Breast epithelium (tissue), 4 donors: ENCODE measurements at places on chromosomes 1 and 21.

GRCh38 chr1:47791879-47792608, 205.1 kb downstream of the TRABD2B start:
- no peak for DNase-seq

DNA sequence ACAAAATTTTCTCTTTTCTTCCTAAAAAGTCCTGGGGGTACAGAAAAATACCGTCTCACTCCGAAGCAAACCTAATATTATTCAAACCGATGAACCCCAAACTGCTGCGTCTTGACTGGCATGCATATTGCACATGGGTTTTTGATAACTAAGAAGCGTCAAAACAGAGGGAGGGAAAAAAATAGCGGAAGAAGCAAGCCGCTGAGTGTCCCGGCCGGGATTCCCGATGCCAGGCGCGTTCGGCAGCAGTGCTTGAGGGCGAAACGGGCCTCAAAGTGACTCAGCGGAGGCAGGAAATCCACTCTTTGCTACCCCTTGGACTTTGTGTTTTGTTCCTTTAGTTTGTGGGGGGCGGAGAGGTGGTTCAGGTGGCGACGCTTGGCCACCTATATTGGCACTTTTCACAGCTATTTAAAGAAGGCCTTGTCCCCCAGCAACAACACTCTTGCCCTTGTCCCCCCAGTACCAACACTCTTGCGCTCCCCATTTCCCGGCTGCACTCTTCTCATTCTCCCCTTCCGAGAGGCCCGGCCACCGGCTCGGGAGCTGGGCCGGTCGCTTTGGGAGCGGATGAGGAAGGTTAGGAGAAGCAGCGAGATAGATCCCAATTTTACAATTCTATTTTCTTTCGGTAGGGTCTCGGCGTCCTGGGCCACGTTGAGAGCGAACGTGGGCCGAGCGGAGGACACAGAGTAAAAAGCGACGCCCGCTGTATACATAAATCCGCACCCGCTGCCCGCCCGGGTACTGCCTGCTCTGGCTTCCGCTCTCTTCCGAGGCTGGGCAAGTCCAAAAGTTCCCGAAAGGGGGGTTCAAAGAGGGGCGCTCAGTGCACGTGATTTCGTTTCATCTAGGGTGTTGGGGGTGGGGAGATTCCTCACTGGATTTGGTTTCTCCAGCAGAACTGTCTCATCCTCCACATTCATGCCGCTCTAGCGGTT, 2.5 kb downstream of the LMX1A start:
- no peak for DNase-seq

DNA sequence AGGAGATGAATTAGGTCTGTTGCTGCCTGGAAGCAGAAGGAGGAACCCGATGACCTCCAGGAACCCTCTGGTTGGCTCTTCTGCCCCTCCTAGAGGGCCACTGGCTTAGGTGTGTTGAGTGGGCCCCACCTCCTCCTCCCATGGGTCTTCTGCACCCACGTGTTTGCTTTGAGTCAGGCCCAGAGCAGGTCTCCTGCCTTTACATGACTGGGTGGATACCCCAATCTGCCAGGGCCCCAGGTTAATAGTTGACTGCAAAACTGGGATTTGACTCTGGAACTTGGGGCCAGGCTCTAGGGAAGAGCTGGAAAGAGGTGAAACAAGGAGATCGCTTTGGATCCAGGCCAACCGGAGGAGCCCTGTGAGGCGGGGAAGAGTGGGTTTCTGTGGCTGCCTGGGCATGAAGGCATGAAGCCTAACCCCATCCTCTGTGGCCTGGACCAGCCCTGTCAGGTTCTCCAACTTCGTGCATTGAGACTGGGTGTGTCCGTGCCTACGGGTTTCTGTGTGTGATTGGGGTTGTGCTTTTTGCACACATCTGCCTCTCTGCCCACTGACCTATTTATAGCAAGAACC, 7.8 kb upstream of the LAD1 start:
- DNase-seq: no peak

- DNase-seq: no peak
Measured at GRCh38 chr21:38621132-38621531, 122.9 kb upstream of the ERG start.

DNA sequence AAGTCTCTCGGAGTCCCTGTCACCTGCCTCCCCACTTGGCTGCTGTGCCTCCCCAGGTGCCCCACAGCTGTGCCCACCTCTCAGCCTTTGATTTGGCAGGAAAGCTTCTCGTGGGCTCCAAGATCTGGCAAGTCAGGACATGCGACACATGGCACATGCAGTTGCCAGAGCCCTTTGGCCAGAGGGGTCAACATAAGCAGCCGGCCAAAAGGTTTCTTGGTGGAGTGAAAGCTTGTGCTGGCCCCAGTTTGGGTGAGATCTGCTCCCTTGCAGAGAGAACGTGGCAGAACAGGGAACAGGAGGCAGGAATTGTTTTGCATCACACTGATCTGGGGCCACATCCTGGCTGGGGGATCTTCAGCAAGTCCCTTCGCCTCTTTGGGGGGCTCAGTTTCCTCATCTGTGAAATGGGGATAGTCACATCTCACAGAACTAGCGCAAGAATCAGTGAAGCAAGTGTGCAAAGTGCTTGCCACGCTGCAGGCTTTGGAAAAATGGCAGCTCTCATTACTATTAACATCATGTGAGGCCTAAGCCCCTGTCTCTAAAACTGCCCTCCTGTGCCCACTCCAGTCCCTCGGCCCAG, 232.6 kb downstream of the TRABD2B start:
- DNase-seq: peak; percentile 37

GRCh38 chr1:77872645-77873044, 15.8 kb upstream of the NEXN start:
- DNase-seq: no peak

GRCh38 chr1:240109920-240110636, 18.4 kb downstream of the FMN2 start:
- DNase-seq: no peak

DNA sequence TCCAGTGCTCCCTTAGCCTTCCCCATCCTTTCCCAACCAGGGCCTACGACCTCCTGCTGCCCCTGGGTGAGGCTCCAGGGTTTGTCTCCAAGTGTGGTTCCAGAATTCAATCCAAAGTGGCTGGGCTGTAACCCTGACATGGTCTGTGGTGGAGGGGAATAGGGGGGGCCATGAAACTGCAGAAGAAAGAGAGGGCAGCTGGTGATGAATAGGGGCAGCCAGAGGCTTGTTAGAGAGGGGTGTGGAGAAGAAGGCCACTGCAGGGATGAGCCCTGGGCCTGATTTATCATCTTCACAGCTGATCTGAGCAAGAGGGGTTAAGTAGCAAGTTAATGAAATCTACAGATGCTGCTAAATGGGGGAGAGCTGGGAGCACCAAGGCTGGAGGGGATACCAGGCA, 12.9 kb upstream of the ERI3 start:
- no peak for DNase-seq

- DNase-seq: no peak
Measured at GRCh38 chr1:1397839-1398523, 1.2 kb downstream of the CCNL2 start.

DNA sequence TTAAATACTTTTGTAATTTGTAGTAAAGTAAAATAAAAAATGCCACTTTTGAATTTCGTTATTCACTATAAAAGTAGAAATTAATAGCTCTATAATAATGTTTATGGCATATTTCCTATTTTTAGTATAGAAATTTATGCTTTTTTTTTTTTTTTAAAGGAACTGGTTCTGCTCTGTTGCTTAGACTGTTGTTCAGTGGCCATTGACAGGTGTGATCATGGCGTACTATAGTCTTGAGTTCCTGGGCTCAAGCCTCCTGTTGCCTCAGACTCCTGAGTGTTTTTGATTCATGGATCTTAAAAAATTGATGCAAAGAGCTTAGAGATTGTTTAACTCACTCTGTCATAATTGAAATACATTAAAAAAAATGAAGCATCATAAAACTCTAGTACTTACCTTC, 53.6 kb downstream of the RPS6KC1 start:
- no peak for DNase-seq

DNA sequence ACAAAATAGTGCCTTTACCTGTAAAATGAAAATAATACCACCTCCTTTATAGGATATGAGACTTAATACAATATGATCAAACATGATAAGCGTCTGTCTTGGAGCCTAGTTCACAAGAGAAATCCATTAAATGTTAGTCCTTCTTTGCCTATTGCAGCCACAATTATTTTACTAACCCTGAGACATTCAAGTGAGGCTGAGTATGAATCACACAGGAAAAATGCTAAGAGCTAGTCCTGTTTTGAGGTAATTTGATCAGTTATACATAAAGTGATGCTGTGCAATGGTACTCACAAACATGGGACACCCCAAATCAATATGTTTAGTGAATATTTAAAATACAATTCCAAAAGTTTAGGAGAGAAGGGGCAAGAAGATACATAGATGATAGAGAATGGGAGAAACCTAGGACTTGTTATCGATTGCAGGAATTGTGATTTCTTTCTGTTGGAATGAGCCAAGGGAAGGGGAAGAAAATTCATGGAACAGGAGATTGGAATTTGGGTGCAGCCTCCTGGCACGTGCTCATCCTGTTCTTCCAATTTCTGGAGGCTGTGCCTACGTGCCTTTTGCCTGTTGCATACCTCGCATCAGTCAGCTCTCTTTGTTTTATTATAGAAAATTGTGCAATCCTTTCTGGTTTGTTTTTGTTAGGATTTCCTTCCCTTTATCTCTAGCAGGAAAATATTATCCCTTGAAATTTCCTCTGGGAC, 39.9 kb upstream of the BACH1 start:
- no peak for DNase-seq
